Muscle of leg (tissue), 16 donors: ENCODE measurements at places on chromosomes 11 and 22.

DNA sequence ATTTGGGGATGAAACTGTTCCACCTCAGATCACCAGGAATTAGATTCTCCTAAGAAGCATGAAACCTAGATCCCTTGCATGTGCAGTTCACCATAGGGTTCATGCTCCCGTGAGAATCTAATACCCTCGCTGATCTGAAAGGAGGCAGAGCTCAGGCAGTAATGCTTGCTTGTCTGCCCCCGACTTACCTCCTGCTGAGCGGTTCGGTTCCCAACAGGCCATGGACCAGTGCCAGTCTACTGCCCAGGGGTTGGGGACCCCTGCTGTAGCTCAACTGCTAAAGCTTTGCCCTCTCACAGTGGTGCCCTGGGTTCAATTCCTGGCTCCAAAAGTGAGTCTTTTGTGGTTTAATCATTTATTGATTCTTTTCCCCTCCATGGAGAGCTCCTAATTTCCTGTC is 3.4 kb downstream of the JAML start:
- no peaks in the 10 kb centered on the region for H3K4me1 ChIP-seq
- peaks cover 23% of the 10 kb centered on the region for H3K27me3 ChIP-seq
- no peak overlapping the region for H3K4me3 ChIP-seq
- no peak for DNase-seq
- no peak overlapping the region for H3K27ac ChIP-seq
- H3K36me3 ChIP-seq: no peaks in the 10 kb centered on the region

DNA sequence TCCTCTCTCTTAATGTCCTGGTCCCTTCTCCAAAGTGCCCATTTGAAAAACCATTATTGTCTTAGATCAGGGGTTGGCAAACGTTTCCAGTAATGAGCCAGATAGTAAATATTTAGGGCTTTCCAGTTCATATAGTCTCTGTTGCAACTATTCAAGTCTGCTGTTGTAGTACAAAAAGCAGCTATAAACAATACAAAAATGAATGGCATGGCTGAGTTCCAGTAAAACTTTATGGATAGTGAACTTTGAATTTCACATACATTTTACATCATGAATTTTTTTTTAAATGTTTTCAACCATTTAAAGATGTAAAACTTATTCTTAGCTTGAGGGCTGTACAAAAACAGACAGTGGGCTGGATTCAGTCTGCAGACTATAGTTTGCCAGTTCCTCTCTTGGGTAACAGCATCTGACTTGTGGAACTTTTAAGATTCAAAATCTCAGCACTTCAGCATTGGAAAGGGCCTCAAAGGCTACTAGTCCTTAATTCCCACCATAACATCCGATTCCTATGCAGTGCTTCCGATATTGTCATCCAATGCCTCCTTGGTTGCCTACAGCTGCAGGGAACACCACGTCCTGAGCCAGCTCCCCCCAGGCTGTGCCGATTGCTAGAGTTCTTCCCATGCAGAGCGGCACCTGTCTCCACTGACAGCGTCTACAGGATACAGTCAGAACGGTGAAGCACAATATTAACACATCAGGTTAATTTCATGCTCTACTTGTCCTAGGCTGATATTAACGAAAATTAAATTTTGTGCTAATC is 65.6 kb upstream of the E2F8 start:
- H3K4me3 ChIP-seq: no peak overlapping the region
- peaks cover 9% of the 10 kb centered on the region for H3K27me3 ChIP-seq

GRCh38 chr22:40422558-40423309 is 52.3 kb downstream of the SGSM3 start:
- peaks cover 93% of the 10 kb centered on the region for H3K36me3 ChIP-seq
- H3K27ac ChIP-seq: peak overlapping the region; percentile 74
- no peaks in the 10 kb centered on the region for H3K27me3 ChIP-seq
- H3K4me3 ChIP-seq: no peak overlapping the region
- H3K4me1 ChIP-seq: peaks cover 76% of the 10 kb centered on the region
- no peak for DNase-seq

DNA sequence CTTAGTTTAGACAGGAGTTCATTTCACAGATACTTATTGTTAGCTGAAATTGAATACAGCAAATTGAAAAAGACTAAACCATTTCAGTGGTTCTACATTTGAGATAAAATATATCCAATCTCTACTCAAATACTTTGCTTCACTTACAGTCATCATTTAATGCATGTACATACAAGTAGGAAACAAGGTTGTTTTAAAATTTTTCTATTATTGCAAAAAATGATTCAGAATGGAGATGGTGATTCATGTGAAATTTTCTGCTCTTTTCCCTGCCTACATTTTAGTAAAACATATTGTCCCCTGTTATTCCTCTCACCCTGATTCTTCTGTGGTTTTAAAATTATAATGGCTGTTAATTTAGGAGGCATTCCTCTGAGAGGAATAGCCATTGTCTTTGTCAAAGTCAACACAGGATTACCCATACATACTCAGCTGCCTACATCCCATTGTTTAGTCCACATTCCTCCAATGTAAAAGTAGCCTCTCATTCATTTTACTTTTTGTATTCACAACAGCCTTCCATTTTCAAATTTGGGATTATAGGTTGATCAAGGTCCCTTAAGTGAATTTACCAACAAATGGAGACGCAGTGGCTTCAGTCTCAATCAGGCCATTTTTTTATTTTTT is 60.1 kb downstream of the TRPC6 start:
- no peak for DNase-seq
- H3K4me3 ChIP-seq: no peak overlapping the region
- H3K27me3 ChIP-seq: no peaks in the 10 kb centered on the region
- no peaks in the 10 kb centered on the region for H3K4me1 ChIP-seq

- DNase-seq: no peak
- no peaks in the 10 kb centered on the region for H3K27me3 ChIP-seq
Observed at GRCh38 chr11:88695689-88696414, 358.3 kb upstream of the CTSC start.

DNA sequence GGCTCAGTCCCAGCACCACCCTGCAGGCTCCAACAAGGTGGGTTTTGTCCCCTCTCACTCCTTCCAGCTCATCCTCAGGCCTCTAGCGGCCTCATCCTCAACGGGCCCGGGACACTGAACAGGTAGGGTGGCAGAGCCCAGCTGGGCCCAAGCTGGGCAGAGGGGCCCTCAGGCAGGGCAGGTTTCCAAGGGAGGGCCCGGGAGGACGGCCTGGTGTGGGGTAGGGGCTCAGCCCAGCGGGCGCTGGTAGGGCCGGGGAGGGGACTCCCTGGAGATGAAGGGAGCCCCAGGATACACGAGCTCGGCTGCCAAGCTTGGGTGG is 2.5 kb upstream of the IFITM10 start:
- DNase-seq: no peak
- H3K27ac ChIP-seq: no peak overlapping the region
- H3K36me3 ChIP-seq: peaks cover 38% of the 10 kb centered on the region
- H3K4me3 ChIP-seq: no peak overlapping the region

- no peaks in the 10 kb centered on the region for H3K27me3 ChIP-seq
- H3K36me3 ChIP-seq: peaks cover 24% of the 10 kb centered on the region
- H3K27ac ChIP-seq: no peak overlapping the region
- H3K4me3 ChIP-seq: no peak overlapping the region
Observed at GRCh38 chr11:113764527-113765219, 8.8 kb downstream of the ZW10 start.

- peaks cover 12% of the 10 kb centered on the region for H3K4me1 ChIP-seq
- H3K27me3 ChIP-seq: no peaks in the 10 kb centered on the region
- H3K27ac ChIP-seq: peak overlapping the region; percentile 99
- H3K4me3 ChIP-seq: peak overlapping the region; percentile 85
Observed at GRCh38 chr22:41621911-41622179, 750 bp downstream of the XRCC6 start.

DNA sequence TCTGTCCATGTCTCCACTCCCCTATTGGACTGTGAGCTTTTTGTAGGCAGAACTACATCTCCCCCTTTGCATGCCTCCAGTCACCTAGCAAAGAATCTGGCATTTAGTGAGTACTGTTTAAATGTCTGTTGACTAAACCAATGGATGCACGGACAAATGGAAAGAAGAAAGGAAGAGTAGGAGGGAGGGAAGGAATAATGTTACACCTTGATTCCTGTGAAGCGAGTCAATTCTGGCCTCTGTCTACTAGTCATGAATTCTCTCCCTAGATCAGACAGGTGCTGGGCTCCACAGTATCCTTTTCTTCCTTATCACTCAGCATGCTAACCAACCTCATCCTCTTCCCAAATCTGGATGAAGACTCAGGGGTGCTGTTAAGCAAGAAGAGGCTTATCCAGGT is 33.6 kb downstream of the GALNT18 start:
- H3K27me3 ChIP-seq: no peaks in the 10 kb centered on the region
- peaks cover 10% of the 10 kb centered on the region for H3K4me1 ChIP-seq
- no peaks in the 10 kb centered on the region for H3K36me3 ChIP-seq

DNA sequence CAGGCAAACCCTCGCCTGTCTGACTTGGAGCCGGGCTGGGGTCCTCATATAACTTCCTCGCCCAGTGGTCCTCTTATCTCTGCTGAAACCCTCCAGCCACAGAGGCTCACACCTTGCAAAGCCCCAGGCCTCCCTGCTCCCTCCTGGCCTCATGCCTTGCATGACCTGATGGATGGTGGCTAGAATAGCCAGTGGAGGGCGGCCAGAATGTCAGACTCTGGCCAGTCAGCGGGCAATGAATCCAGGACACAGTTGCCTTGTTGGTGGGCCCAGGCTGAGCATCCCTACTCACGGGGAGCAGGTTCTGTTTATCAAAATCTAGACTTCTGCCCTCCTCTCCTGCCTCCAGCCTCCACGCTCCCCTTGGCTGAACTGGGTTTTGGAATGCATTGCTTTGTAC is 69.1 kb upstream of the WNT11 start:
- no peak overlapping the region for H3K4me3 ChIP-seq
- no peaks in the 10 kb centered on the region for H3K27me3 ChIP-seq
- H3K4me1 ChIP-seq: peaks cover 7% of the 10 kb centered on the region
- H3K36me3 ChIP-seq: no peaks in the 10 kb centered on the region
- no peak for DNase-seq

- peaks cover 16% of the 10 kb centered on the region for H3K4me1 ChIP-seq
- H3K27ac ChIP-seq: no peak overlapping the region
- no peak for DNase-seq
- no peaks in the 10 kb centered on the region for H3K27me3 ChIP-seq
- no peaks in the 10 kb centered on the region for H3K36me3 ChIP-seq
Observed at GRCh38 chr11:64568584-64569140, 22.4 kb upstream of the SLC22A12 start.

- no peak for DNase-seq
- no peaks in the 10 kb centered on the region for H3K27me3 ChIP-seq
- no peak overlapping the region for H3K27ac ChIP-seq
- peaks cover 38% of the 10 kb centered on the region for H3K4me1 ChIP-seq
Observed at GRCh38 chr11:1483445-1483961, 3.1 kb downstream of the MOB2 start.

DNA sequence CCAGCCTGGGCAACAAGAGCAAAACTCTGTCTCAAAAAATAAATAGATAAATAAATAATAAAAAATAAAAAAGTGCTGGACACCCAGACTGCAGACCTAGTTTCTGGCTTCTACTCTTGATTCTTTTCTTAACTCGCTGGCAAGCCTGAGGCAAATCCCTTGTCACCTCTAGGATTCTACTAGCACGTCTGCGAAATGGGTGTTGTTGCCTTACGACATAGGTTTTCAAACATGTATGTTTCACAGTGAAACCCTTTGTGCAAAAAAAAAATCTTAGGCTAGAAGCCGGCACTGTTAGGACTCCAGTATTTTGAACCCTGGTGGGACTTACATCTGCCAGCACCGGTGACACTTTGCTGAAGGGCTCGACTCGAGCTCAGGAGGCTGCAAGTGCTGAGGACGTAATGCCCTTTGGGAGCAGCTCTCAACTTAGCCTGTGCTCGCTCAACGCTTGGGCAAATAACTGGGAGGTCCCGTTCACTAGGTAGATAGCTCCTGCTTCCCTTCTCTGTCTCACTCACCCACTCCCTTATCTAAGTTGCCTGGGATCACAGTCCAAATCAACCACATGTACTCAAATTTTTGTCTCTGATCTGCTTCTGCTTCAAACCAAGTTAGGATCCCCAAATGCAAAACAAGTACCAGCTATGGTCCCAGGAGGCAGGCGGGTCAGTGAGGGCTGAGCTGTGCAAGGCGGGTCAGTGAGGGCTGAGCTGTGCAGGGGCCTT is 34.7 kb upstream of the MYH9 start:
- H3K4me1 ChIP-seq: peaks cover 21% of the 10 kb centered on the region
- H3K36me3 ChIP-seq: no peaks in the 10 kb centered on the region
- H3K27me3 ChIP-seq: no peaks in the 10 kb centered on the region
- no peak overlapping the region for H3K4me3 ChIP-seq
- DNase-seq: no peak

DNA sequence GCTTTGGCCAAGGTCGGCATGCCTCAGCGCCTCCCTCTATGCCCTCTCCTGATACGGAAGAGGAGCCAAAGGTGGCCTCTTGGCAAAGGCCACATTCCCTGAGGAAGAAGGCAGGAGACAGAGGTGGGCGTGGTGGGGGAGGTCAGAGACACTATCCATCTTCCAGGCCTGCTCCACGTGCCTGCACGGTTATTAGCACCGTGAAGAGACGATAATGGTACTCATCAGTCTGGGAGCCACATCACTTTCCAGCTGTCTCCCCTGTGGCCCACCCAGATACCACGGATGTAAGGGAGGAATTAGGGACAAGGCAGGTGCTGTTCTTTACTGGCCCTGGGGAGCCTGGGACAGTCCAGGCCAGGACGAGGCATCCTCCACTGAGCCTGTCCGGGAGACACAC is 354.3 kb downstream of the MN1 start:
- H3K4me1 ChIP-seq: peaks cover 19% of the 10 kb centered on the region
- no peak overlapping the region for H3K4me3 ChIP-seq
- H3K27ac ChIP-seq: no peak overlapping the region
- no peak for DNase-seq

GRCh38 chr11:104148074-104148473 is 15.9 kb downstream of the PDGFD start:
- H3K36me3 ChIP-seq: no peaks in the 10 kb centered on the region
- DNase-seq: no peak
- H3K4me3 ChIP-seq: no peak overlapping the region
- no peaks in the 10 kb centered on the region for H3K4me1 ChIP-seq

DNA sequence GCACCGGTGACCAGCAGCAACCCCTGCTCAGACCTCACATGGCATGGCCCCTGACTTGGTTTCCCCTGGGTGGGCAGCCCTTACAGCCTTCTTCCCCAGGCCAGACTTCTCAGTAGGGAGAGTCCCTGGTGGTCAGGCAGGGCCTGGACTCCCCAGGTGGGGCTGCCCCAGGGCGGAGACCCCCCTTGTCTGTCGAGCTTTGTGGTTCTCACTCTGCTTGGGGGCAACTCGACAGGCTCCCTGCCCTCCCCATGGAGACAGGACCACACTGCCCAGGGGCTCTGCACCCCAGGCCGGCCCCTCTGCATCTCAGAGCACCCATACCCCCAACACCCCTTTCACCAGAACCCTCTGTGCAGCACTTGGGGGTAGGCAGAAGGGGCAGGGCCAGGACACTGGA is 87.7 kb downstream of the MORC2 start:
- no peaks in the 10 kb centered on the region for H3K36me3 ChIP-seq
- H3K4me3 ChIP-seq: no peak overlapping the region
- no peak for DNase-seq
- no peak overlapping the region for H3K27ac ChIP-seq

- H3K27me3 ChIP-seq: no peaks in the 10 kb centered on the region
- no peak overlapping the region for H3K27ac ChIP-seq
- no peaks in the 10 kb centered on the region for H3K4me1 ChIP-seq
- no peak for DNase-seq
- no peaks in the 10 kb centered on the region for H3K36me3 ChIP-seq
Observed at GRCh38 chr11:1445741-1446445, 40.7 kb downstream of the MOB2 start.
